MCF 10A (cell line): ENCODE measurements at places on chromosomes 3 and 15.

GRCh38 chr3:51669241-51670052 lies 1.6 kb upstream of the TEX264 start:
- peak; percentile 87 for DNase-seq

DNA sequence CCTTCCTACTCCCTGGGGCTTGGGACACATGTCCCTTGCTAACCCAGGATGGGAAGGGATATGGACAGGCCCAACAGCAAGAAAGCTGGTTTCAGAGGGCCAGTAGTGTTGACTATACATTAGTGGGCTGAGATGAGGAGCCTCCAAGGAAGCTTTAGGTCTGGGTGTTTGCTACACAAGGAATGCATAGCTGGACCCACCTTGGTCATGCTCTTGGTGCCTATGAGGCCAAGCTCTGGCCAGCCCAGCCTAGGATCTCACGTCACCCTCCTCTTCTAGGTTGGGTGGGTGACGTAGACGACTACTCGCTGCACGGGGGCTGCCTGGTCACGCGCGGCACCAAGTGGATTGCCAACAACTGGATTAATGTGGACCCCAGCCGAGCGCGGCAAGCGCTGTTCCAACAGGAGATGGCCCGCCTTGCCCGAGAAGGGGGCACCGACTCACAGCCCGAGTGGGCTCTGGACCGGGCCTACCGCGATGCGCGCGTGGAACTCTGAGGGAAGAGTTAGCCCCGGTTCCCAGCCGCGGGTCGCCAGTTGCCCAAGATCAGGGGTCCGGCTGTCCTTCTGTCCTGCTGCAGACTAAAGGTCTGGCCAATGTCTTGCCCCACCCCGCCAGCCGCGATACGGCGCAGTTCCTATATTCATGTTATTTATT lies 653 bp upstream of the WDR6 start:
- DNase-seq = no peak

GRCh38 chr15:57609805-57610529 lies 18.3 kb downstream of the MYZAP start:
- DNase-seq = peak; percentile 79

- DNase-seq = no peak
Observed at GRCh38 chr15:69513986-69514385, 61.4 kb downstream of the RPLP1 start.

- no peak for DNase-seq
Observed at GRCh38 chr3:45442679-45443253, 54.4 kb downstream of the LARS2 start.

GRCh38 chr3:105606016-105606415 lies 239.3 kb downstream of the ALCAM start:
- no peak for DNase-seq

DNA sequence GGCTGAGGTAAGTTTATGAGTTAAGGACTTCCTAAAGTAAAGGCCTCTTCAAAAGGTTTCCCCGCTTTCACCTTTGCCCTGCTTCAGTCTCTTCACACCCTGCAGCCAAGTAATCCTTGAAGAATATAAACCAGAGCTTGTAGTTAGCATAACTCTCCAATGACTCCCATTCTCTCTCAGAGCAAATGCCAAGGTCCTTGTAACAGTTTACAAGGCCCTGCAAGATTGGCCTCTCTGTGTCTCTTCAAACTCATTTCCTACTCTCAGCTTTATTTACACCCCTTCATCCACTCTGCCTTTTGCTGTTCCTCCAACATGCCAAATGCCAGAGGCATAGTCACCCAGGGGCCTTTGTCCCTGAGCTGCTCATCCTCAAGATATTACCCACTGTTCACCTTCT lies 60.5 kb upstream of the MME start:
- DNase-seq = no peak

GRCh38 chr3:170599091-170599490 lies 13.2 kb upstream of the SLC7A14 start:
- no peak for DNase-seq

DNA sequence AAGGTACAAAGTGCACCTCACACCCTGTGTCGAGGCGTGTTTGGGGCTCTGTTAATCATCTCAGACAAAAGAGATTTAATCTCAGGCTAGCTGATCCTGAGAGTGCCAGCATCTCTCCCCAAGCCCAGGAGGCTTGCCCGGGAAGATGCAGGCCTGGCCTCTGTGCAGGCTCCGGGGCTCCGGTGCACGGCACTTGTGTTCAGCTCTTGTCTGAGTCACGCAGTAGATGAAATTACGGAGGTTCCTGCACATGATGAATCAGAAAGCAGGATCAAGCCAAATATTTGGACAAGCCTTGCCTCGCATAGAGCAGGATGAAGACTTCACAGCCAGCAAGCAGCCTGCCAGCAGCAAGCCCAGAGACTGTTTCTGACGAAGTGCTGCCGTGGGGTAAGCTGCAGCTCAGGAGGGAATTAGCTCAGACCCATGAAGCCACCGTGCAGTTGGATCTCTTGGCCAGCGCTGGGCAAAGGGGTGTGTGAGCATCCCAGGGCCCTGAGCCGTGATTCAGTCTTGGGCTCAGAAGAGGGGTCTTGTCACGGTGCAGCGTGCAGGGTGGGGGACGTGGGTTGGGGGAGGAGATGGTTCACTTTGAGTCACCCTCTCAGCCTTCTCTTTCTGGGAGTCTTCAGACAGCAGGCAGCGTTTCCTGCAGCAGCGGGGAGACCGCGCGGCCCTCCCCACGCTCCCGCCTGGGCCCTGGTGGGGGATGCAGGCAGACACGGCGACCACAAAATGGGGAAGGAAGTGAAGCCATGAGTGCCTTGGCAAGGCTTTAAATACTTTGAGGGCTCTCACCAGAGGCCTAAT lies 89.2 kb upstream of the MEF2A start:
- peak; percentile 97 for DNase-seq

DNA sequence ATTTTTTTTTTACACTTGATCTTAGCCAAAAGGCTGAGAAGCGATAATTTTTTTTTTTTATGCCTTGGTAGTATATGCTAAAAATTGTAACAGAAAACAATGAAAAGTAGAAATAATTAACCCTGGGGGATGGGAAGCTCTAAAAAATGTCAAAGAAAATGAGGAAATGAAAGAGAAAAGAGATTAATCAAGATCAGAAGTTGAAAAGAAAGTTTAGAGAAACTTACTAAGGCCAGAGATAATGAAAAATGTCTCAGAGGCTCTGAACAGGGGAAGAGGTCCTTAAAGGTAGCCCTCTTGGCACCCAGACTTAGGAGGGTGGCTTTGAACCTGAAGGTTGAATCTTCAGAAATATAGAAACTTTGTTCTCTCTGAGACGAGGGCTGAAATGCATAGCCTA lies 58.6 kb upstream of the ZBED2 start:
- no peak for DNase-seq

- no peak for DNase-seq
Observed at GRCh38 chr3:98967758-98968157, 66.3 kb upstream of the DCBLD2 start.

GRCh38 chr15:77974098-77974414 lies 103.5 kb downstream of the TBC1D2B start:
- peak; percentile 73 for DNase-seq

- DNase-seq = no peak
Observed at GRCh38 chr3:120066634-120067033, 27.6 kb downstream of the GSK3B start.

DNA sequence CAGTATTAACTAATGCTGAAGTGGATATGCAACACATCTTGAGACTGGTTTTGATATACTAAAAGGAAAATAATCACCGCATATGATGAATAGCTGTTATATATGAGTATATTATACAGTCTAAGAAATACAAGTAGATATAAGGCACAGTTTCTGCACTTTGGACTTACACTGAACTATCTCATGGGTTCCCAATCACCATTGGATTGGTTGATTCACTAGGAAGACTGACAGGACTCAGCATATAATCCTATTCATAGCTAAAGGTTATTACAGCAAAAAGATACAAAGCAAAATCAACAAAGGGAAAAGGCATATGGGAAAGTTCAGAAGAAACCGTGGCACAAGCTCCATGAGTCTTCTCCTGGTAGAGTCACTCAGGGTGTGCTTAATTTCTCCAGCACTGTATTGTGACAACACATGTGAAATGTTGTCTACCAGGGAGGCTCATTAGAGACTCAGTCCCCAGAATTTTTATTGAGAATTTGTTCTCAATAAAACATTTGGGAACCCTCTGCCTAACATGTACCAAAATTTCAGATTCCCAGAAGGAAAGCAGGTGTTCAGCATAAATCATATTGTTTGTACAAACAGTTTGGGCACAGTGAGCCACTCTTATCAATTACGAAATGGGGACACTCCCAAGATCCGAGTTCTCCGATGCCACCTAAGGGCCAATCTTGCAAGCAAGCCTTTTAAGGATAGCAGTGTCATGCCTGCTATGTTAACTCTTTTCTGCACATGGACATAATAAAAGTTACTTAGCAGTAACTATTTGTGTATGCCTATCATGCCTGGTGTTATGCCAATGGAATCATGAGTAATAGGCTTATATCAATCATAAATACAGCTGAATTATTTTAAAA lies 26.8 kb downstream of the CMC1 start:
- peak; percentile 35 for DNase-seq

DNA sequence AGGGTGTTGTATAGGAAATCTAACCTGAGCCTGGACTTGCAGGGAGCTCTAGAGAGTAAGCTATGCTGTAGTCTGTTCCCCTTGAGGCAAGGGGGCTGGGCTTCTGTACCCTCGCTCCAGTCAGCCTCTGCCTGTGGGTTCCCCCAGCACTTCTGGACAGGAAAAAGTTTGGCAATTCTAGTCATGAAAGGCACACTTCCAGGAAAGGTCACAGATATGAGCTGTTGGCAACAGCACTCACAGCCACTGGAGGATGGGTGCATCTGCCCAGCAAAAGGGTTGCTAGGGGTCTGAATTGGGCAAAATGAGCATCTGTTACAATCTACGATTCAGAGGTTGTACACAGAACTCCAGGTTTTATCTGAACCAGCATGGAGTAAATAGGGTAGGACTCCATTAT lies 281.2 kb downstream of the ERC2 start:
- no peak for DNase-seq

DNA sequence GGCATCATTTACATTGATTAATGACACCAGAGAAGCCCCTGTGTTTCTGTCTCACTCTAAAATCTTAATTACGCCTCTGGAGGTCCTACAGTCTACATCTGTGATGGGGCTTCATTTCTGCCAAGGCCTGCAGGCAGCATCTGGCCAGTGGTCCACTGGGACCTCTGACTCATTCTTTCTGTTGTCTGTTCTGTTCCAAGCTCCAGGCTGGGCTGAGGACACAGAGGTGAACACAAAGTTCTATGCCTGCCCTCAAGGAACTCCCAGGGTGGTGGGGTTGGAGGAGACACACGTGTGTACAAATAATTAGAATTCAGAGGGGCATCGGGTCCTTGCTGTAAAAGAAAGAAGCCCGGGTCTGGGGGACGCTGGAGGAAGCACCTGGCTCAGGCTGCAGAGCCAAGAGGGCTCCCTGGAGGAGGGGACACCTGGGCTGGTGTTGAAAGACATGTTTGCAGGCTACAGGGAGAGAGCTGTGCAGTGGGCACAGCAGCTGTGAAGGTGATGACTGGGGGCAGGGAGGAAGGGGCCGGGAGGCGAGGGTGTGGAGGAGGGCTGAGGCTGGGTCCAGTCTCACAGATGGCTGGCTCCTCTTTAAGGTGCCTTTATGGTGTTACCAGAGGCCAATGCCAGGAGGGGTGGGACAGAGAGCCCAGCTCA lies 103.3 kb upstream of the PRR23E start:
- DNase-seq = no peak

DNA sequence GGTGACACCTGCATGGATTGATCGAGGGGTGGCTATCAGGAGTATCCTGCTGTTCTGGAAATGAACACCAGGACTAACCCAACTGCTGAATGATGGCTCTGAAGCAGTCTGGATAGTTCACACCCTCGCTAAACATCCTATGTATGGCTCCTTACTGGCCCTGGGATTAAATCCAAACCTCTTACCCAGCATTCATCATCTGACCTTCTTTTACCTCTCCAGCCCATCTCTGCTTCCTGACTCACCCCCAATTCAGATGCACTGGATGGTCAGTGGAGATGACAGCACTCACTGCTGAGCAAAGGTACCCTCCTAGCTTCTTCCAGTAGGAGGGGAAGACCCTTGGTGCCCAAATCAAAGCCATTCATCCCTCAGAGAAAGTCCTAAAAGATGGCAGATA lies 235.2 kb upstream of the TRIM42 start:
- no peak for DNase-seq

DNA sequence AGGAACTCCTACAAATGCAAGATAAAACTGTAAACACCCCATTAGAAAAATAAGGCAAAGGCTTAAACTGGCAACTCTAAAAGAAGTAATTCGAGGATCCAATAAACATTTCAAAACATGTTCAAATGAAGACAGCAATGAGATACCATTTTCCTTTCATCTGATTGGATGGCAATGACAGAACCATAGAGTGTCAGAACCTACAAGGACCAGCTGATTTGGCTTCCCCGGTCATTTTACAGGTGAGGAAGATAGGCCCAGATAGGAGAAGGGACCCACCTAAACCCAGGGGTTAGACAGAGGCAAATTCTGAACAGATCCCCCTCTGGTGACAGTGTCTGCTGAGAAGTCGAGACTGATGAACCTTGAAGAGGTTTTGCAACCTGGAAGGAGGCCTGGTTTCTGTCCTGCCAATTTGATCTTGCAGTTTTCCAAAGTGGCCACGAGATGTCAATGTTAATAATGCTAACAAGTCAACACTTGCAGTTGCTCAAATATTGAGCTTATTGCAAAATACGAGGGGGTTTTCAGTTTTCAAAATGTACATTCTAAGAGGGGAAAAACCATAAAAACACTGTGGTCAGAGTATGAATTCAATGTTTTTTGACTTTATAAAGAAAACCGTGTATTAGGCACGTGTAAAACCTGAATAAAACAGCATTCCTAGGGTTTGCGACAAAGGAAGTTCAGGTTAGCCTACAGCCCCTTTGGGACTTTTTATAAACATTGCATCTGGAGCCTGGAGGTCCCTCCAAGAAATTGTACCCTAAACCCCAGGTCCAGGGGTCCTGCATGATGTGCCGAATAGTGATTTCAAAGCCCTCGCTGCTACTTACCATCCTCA lies 21.5 kb downstream of the CFAP161 start:
- peak; percentile 76 for DNase-seq

- no peak for DNase-seq
Observed at GRCh38 chr3:154193000-154193615, 71.9 kb downstream of the ARHGEF26 start.

DNA sequence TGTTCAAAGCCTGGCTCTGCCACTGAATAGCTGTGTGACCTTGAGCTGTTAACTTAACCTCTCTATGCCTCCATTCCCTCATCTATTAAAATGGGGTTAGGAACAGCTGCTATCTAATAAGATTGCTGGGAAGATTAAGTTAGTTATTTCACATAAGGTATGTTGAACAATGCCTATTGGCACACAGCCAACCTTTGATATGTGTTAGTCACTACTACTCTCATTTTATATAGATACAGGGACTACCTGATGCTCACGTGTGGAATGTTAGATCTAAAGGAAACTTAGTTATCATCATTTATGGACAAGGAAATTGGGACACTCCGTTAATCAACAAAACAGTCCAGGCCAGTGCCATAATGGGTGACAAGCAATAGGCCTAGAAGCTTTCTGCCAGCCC lies 332.4 kb upstream of the PPP2R3A start:
- DNase-seq = peak; percentile 3

- DNase-seq = no peak
Observed at GRCh38 chr3:185114756-185115155, 38.1 kb downstream of the C3orf70 start.
